ENCODE measurements at places on chromosomes 3 and 15.

DNA sequence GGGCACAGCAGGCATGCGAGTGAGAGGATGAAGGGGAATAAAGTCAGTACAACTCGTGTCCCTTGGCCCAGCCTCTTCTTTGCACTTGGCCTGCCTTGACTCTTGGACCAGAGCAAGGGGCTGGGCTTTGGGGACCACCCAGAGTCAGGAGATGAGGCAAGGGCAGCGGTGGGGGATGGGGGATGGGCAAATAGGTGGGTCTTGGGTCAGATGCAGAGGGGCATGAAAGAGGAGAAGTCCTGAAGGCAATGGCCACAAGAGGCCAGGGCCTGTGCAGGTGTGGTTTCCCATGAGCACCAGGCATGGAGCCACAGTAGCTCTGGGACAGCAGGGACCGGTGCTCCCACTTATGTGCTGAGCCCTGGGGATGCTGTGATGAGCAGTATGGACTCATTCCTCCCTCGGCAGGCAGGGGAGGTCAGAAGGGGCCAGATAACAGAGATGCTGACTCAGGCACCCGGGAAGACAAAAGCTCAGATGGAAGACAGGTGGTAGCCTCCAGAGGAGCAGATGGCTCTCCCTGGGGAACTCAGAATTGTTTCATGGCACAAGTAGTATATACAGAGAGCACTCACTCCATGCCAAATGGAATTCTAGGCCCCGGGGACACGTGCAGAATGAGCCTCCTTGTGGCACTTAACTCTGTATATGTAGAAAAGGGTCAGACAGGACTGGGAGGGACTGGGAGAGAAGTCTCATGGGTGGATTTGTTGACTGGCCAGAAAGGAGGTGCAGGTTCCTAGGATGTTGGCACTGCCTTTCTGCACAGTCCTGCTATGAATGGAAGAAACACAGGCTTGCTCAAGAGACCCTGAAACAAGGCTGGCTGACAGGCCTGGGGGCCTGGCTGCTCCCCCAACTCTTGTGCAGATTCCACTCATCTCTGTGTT lies 14.3 kb downstream of the ZBTB47 start:
- no peak for DNase-seq

- DNase-seq = no peak
These were observed 507.0 kb downstream of the TBL1XR1 start for GRCh38 chr3:176690083-176690869.

- DNase-seq = no peak
These were observed 36.5 kb downstream of the ATP13A3 start for GRCh38 chr3:194450341-194450740.

GRCh38 chr3:132635052-132635451 lies 24.6 kb downstream of the ACAD11 start:
- no peak for DNase-seq

- no peak for DNase-seq
These were observed 86.0 kb downstream of the CCR1 start for GRCh38 chr3:46122091-46122490.

DNA sequence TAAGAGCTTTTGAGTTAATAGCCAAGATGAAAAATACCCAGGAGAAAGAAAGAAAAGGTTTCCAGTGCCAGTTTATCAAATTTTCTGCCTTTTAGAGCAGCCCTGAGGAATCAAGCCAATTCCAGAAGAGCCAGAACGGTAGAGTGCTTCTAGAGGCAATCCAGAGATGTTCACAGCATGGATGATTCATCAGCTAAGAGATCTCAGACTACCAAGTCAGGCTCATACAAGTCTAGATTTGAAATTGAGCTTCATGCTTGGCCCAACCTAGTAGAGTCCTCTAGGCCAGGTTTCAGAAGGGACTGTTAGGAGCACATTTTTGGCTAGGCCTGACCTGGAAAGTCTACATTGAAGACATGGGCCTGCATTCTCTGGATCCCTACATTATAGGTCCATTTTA lies 15.5 kb downstream of the WDR48 start:
- no peak for DNase-seq

DNA sequence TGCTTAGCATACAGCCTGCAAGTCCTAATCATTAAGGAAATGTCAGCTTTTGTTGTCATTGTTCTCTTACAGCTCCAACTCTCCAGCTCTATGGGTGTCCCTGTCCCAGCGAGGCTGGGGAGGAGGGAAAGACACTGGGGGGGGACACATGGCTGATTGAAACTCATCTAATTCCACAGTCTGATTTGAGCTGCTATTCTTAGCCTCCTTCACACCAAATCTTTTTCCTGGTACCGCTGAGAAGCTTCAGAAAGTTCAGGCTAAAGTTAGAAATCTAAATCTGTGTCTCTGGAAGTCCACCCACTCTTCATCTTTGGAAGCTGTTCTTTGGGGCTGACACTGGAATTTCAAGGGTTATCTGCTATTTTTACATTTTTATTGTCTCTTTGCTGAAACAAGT lies 61.3 kb upstream of the RASGRP1 start:
- DNase-seq = no peak

GRCh38 chr3:32292085-32292796 lies 53.8 kb downstream of the CMTM8 start:
- DNase-seq = no peak

DNA sequence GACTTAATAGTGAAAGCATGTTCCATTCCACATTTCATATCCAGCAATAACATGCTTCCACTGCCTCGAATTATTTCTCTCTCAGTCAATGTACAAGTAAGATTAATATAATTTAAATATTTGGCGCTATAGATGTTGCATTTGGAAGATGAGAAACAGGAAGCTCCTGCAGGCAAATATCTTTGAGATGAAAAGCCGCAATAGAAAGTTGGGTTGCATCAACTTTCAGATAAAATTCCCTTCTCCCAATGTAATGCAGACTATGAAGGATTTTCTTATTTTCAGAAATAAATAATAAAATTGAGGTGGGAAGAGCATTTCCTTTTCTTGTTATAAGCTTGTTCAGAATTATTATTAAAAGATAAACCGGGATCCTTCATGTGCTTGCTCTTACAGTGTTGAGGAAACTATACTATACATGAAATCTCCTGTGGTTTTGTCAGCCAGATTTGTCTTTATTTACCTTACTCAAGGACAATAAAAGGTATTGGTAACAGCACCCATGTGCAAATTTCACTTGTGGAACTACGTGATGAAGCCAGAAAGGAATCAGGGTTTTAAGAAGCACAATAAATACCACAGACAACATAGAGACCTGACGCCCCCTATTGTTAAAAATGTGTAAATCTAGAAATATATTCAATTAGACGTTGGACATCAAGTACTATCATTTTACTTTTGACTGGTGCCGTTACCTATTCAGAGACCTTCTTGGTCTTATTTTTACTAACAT lies 307.0 kb downstream of the ARPP21 start:
- DNase-seq = no peak

DNA sequence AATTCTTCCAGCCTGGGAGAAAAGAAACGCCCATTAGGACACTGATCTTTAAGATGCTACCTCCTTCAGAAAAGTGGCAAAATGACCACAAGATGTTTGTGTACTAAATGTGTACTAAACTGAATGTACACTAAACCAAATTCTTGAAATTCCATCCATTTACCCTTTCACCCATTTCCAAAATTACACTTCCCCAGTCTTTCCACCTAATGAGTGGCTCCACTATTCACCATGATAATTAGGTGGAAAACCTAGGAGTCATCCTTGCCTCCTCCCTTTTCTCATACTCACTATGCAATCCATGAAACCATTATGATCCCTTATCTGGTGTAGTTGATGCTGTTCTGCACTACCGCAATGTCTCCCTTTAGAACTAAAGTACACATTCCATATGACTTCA lies 452.1 kb upstream of the THBS1 start:
- no peak for DNase-seq

- peak; percentile 8 for DNase-seq
These were observed 37.7 kb downstream of the GPD1L start for GRCh38 chr3:32143849-32144757.

DNA sequence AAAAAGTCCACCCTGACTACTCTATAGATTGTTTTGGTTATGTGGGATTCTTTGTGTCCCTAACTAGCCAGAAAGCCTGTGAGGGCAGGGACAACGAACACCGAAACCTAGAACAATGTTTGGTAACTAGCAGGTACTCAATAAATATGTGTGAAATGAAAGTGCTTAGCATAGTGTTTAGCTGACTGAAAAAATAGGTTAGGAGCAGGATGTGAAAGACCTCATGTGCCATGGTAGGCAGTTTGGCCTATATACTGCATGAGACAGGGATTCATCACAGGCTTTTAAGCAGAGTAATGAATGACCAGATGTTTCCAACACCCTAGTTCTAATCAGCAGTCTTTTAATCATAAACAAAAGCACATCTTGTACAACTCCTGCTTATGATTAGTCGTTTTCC lies 64.2 kb downstream of the MYO5A start:
- no peak for DNase-seq

DNA sequence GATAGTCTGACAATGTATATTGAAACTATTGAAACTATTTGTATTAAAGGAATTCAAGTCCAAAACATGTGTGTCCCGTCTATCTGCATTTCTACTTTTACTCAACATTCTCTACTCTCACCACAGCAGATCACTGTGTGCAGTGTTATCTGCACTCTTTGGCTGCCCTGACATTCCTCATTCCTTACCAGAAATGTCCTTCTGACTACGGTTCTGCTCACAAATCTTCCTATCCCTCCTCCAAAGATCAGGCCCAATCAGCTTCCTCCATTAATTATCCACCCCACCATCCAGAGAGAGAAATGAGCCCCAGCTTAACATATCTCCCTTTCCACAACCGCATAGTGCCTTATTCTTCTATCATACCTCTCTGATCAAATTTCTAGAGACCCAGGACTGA lies 94.7 kb downstream of the TBL1XR1 start:
- no peak for DNase-seq

DNA sequence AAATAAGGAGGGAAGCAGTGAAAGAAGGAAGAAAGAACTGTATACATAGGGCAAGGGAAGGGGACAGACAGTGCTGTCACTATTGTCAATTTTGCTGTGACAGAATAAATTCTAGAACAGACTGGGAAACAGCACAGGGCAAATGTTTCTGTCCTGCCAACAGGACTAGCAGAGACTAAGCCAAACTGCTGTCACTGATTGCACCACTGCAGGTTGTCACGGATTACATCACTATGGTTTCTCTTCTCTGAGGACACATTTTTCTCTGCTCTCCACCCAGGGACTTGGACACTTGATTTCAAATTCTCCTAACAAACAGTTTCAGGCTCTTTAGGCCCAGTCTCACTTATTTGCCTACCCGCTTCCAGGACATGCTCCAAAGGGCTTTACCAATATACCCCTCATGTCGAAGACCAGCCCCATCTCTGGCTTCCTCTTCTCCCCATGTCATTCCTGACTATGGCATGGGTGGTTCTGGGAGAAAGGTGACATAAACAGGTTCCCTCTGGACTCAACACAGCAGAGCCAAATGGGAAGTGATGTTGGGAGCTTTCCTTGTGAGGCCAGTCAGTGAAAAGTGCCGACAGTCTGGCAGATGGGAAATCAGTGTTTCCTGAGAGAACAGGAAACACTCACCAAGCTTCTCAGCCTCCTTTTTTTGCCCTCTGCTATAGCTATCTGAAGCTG lies 70.2 kb upstream of the ST3GAL6 start:
- DNase-seq = no peak

- DNase-seq = no peak
These were observed 877.2 kb downstream of the CADM2 start for GRCh38 chr3:85835857-85836440.

DNA sequence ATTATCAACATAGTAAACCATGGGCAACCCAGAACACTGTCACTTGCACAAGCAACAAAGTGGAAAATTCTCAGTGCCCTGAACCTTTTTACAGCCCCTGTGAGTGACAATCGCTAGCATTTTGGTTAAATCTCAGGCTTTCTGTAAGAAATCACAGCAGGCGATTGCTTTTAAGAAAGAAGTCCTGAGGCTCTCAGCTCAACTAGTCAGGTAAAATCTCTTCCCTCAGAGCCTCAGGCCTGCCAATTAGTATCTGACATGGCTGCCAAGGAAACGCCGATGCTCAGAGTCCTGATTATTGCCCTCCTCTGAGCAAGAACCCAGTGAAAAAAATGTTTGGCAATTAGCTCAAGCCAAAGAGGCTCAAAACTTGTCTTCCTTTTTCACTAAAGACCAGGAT lies 530.8 kb downstream of the DIPK2A start:
- DNase-seq = no peak

DNA sequence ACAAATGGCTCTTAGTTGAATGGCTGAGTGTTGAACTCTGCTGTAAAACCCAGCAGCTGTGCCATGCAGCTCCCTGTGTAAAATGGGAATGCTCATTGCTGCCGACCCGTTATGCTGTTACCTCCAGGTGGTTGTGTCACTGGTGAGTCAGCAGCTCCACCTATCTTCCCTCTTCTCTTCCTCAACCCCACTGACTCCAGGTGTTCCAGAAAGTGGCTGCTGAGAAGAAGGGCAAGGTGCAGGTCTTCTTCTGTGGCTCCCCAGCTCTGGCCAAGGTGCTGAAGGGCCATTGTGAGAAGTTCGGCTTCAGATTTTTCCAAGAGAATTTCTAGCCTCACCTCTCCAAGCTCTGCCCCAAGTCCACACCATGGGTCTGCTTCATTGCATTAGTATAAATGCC lies 41.9 kb downstream of the NOX5 start:
- no peak for DNase-seq

DNA sequence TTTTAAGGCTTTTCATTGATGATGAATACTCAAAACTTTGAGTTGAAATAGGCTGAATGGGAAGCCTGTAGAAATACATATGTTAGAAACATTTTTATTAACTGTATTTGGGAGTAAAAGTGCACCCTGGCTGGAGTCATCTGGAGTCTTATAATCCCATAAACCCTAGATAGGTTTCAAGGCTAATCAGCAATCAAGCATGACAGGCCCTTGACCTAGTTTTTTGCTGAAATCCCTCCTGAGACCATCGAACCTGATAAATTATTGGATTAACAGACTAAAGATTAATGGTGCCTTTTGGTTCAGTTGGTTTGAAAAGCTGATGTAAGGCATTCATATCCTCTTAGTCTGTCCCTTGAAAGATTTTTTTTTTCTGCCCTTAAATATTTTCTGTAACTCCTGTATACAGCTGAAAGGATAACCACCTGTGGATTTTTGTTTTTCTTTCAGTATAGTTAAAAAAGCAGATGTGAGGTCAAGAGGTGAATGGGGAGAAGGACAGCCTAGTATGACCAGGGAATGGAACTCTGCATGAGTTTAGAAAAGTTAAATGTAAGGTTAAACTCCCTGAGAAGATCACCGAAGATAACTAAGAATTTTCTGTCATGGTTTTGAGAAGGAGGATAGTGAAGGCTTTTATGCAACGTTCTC lies 69.4 kb upstream of the STXBP5L start:
- no peak for DNase-seq
